ENCODE measurements at places on chromosomes 7 and 10.

- DNase-seq, result no peak
These were observed 13.0 kb downstream of the NOBOX start for GRCh38 chr7:144390481-144390880.

DNA sequence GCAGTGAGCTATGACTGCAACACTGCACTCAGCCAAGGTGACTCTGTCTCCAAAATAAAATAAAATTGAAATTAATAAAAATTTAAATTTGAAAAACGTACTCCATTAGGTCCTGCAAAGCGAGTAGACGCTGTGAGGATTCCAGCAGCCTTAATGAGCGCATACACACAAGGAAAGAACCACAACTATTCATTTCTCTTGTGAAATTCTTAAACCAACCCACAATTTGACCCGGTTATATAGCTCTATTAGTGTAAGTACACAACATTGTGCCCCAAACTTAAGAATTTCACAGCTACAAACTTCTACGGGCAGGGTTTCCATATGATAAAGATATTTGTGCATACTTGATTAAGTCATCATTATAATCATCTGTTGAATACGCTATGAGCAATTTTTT lies 84.4 kb downstream of the PARD3 start:
- no peak for DNase-seq

GRCh38 chr7:128090492-128090891 lies 59.3 kb upstream of the LRRC4 start:
- DNase-seq, result no peak

DNA sequence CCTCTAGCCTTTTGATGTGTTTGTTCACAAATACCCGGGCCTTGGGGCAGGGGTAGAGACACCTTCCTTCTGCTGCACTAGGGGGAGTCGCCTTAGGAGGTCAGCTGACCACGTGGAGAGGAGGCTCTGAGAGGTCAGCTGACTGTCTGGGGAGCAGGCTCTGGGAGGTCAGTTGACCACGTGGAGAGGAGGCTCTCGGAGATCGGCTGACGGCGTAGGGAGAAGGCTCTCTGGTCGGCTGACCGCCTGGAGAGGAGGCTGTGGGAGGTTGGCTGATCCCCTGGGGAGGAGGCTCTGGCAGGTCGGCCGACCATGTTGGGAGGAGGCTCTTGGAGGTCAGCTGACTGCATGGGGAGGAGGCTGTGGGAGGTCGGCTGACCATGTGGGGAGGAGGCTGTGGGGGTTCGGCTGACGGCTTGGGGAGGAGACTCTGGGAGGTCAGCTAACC lies 59.6 kb upstream of the LYZL1 start:
- DNase-seq, result no peak

DNA sequence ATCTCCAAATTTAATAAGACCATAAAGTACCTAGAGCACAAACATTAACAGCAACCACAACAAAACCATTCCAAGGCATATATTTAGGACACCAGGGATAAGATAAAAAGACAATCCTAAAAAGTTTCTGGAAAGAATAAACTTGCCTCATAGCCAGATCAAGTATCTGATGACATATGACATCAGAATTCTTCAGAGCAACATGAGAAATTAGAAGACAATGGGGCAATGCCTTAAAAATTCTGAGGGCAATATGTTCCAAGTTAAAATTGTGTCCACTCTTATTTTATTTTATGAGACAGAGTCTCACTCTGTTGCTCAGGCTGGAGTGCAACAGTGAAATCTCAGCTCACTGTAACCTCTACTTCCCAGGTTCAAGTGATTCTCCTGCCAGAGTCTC lies 2.8 kb downstream of the EFCAB10 start:
- DNase-seq, result no peak

DNA sequence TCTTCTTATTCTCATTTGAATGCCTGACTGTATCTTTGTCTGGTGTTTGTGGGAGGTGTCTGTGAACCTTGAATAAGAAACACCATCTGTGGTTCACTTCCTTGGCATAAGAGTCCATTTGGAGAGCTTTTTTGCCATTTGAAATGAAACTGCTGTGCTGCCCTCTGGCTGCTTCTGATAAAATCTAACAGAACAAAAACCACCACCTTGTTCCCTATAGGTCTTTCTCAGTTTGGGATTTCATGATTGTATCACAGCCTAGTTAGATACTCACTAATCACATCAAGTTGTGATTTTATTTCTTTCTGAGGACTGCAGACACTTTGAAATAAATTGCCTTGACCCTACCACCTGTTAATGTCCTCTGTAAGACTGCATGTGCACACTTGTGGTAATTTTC lies 102.7 kb upstream of the FAM13C start:
- no peak for DNase-seq

DNA sequence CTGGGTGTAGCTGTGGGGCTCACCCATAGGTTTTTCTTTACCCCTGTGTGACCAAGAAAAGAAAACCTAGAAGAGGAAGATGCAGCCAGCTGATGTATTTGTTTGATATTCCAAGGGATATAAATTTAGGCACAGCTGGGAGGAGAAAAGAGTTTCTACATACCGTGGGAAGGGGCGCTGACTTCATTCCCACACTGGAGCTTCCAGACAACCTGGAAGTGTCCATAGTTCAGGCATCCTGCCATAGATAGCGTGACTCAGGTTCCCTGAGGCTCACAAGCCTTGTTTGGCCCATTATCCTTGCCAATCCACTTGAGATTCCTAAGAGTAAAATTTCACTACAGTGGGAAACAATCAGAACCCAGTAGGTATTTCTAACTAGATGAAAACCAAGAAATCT lies 371.7 kb upstream of the NRP1 start:
- DNase-seq, result no peak

DNA sequence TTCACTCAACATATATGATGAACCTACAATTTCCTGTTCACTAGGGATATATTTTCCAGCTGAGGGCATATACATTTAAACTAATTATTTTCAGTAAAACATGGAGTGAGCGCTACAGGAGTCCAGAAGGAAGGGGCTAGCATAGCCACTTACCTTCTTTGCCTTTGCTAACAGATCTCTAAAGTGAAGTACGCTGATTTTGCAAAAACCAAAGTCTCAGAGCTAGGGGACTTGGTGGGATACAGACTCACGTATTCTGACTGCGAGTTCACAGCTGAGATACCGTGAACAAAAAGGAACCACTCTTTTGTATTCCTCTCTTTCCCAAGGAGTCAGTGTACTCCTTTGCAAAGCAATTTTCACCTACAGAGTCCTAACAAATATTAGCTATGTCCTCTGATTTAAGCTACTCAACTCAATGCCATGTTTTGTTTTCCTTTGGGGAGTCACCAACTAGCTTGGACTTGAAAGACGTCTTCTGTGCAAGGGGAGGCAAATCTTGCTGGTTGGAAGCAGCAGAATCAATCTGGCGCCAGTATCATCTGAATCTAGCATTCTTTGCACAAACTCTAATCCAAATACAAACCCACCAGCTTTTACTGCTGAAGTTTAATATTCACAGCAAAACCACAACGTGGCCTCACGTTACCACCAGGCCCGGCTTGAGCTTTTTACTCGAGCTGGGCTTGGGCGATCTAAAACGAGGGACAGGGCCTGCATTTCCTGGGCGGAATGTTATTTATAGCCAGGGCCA lies 657 bp downstream of the CDNF start:
- no peak for DNase-seq

- no peak for DNase-seq
These were observed 97.1 kb downstream of the JCAD start for GRCh38 chr10:29962166-29962850.

DNA sequence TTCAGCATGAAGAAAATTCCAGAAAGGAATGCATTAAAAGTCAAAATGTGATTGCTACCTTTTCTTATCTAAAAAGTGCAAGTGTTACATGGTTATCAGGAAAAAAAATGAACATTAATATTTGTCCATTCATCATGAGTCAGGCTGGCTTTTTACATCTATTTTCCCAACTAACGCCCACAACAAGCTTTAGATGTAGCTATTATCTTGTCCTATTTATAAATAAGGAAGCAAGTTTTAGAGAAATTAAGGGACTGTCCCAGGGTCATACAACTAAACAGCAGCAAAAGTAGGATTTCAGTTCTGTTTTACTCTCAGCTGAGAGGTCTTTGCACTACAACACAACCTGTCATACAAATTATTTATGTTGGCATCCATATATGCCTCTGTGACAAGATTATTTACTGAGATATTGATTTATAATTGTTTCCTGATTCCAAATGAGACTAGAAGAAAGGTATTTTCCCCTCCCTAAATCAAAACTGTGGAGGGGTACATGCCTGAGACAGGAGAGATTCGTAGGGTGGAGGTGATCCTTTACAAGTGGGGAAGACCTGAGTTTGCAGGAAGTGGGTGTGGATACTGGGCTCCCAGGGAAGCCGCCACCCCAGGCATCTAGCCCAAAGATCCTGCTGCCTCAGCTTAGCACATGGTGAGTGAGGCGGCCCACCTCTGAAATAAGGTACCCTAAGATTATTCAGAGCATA lies 57.2 kb upstream of the ARID5B start:
- no peak for DNase-seq

DNA sequence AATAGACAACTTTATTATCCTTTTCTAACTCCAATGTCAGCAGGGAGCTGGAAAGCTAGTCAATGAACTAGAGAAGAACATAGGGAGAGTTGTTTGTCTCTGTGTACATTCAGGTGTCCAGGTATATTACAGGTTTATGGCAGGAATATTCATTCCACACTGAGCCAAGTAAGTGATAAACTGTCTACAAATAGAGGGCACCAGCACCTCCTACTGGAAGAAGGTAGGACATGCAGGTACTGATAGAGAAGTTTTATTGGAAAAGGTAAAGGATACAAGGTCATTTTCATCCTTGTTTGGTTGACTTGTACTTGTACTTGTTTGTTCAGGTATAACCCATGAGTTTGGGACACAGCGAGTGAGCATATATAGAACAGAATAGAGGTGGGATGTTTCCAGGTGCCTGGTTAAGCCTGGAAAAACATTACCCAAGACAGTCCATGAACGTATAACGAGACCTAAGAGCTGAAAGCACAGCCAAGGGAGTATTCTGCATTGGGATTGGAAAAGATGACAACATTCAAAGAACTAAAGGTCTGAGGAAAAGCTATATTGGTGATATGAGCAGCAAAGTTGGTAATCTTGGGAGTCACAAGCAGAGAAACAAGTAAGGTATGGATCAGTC lies 61.4 kb upstream of the PPP1R3C start:
- DNase-seq, result no peak

- DNase-seq, result no peak
These were observed 14.7 kb downstream of the WDR37 start for GRCh38 chr10:1070919-1071318.

DNA sequence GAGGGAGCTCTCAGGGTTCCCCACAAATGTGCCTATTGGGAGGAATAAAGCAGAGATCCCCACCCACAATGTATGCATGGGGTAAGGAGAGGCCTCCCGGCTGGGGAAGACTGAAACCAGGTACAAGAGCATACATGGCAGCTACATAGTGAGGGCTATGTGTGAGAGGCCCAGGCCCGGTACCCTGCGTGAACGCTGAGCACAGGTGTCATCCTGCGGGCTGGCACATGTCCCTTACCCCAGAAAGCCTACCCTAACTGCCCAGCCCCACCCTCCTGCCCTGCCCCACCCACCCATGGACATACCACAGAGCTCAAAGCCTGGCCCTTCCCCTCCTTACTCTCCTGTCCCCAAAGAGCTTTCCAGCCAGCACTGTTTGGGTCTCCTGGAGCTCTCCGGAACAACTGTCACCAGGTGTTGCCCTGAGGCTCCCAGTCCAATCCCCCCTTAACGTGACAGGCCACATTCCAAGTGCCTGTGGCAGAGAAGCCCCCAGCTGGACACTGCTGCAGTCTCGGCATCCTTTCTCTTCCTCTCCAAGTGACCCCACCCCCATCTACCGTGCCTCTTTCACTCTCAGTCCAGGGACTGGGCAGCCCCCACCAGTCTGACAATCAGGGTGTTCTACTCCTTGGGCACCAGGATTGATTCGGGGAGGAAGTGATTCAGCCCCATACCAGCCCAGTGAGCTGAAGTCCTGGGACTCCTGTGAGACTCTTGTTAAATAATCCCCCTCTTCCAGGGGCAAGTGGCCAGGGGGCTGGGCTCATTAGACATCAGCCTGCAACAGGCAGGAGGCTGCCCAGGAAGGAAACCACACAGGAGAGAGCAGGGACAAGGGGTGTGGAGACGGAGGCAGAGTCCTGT lies 19.6 kb downstream of the GRID1 start:
- DNase-seq, result no peak

GRCh38 chr7:10104292-10104691 lies 869.4 kb upstream of the PHF14 start:
- no peak for DNase-seq

GRCh38 chr7:2488272-2488645 lies 12.1 kb upstream of the GRIFIN start:
- DNase-seq, result no peak

- DNase-seq, result no peak
These were observed 2.6 kb upstream of the NPSR1 start for GRCh38 chr7:34655384-34655783.

DNA sequence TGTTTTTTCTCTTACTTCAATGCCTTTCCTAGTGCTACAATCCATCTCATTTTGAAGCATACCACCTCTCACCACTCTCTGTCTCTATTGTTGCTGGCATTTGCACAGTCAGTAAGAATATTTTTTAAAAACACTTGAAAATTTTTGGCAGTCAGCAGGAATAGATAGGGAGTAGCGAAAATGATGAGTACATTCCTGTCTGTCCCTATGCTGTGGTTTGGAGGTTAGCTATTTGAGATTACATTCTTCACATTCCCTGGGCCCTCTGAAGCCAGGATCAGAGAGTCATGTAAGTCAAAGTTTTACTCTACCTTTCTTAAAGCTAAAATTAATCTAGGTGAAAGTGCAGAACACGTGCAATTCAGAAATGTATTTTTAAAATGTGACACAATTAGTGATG lies 53.0 kb upstream of the MAGI2 start:
- DNase-seq, result no peak

GRCh38 chr10:110843796-110844616 lies 27.7 kb upstream of the PDCD4 start:
- DNase-seq, result peak; percentile 38

DNA sequence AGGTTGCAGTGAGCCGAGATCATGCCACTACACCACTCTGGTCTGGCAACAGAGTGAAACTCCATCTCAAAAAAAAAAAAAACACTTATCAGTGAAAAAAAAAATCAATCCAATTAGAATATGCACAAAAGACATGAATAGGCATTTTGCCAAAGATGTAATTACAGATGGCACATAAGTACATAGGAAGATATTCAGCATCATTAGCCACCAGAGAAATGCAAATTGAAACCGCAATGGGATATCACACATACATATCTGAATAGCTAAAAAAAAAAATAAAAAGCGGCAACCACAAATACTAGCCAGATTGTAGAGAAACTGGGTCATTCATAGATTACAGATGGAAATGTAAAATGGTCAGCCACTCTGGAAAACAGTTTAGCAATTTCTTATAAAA lies 1310.8 kb downstream of the XPNPEP1 start:
- DNase-seq, result no peak

- peak; percentile 88 for DNase-seq
These were observed 12.4 kb downstream of the CALY start for GRCh38 chr10:133324198-133324792.
